ENCODE measurements at places on chromosomes 1 and 21.

GRCh38 chr1:26690157-26690556, 5.7 kb upstream of the ARID1A start:
- DNase-seq, result no peak

GRCh38 chr1:91653183-91653582, 152.5 kb downstream of the CDC7 start:
- no peak for DNase-seq

- no peak for DNase-seq
Measured at GRCh38 chr1:17729248-17729647, 25.9 kb upstream of the ACTL8 start.

GRCh38 chr21:14866859-14867765, 197.7 kb downstream of the NRIP1 start:
- DNase-seq, result no peak

DNA sequence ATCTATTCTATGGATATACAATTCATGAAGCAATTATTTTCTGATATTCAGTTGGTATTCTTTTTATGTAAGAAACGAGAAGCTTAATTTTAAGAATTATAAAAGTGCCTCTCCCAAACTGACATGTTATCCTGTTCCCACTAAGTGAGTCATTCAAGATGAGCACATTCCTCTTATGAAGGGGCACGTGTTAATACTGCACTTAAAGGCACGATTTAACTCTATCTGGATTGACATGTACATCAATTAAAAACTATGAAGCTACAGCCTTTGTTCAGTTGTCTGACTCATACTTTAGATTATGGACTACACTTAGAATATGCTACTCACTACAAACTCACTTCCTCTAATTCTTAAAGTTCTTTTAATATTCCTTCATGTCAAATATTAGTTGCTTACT, 111.6 kb downstream of the CYYR1 start:
- DNase-seq, result no peak

DNA sequence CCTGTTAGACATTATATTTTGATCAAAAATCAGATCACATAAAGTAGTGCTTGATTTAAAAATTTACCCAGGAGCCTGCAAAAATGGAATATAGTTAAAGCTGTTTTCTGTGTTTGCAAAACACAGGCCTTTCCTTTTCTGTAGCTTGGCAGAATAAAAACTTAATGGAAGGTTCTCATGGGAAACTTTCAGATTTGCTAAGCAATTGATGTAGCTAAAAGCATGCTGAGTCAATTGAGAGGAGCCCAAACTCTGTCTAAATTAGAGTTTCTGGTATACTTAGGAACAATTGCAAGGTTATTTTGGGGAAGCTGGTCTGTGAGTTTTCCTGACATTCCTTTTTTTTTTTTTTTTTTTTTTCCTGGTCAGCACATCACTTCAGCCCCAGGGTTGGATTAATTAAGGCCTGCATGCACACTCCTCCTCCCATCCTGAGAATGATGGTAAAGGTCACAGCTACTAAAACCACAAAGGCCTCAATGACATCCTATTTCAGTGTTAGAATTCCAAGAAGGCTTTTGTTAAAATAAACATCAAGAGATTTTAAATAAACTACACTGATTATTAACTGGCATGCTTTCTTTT, 608.7 kb downstream of the PLPP3 start:
- no peak for DNase-seq

- DNase-seq, result no peak
Measured at GRCh38 chr21:21955204-21955603, 957.0 kb downstream of the NCAM2 start.

DNA sequence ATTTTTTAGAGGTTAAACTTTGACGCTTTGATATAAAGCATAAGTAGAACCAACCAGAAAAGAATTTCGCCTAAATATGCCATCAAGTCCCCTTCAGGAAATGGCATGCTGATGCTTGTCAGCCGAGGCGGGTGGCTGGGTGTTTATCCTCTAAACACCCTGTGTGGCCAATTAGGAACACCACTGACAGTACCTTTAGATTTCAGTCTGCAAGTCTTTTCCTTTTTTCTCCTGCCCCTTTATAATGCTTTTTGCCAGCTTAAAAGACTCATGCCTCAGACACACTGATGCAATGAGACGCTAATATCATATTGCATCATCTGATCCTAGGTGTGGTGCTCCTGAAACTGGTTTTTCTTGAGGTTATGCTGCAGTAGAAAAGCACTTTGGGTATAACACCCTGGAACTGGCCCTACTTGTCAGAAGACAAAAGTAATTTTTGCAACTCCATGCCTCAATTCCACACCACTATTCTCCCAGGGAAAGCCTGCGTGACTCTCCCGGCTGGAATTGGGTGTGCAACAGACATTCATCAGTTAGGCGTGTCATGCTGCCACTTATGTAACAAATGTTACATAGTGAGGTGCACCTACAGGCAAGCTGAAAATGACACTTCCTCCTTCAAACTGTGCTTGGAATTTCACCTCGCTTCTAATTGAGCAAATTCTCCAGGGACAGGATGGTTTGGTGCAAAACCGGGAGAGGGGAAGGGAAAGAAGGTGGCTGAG, 2.0 kb upstream of the RCC2 start:
- DNase-seq, result no peak

DNA sequence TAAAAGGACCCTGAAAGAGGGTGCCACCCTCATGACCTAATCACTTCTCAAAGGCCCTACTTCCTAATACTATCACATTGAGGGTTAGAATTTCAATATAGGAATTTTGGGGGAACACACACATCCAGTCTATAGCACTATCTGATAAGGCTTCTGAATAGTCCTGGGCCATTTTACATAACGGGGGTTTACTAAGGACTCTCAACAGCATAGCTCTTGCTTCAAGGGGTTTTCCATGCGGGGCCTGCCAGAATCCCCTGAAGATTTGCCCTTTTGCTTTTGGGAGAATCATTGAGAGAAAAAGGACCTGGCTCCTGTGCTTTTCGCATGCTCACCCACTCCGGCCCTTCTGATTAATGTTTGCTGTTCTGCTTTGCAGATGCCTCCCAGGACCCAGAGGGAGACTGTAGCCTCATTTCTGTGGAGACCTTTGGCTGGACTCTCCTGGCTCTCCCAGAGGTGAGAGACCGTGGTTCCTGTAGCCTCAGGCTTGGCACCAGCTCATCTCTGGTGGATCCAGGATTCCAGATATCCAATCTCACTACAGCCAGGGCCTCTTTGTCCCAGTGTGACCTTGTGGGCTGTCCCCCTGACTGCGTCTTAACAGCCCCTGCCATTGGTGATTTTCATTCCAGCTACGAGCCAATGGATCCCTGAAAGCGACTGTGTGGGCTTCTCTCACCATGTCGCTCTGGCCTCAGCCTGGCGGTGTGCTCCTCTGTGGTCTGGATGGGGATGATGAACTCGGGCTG, 72.6 kb downstream of the DDR2 start:
- DNase-seq, result no peak

DNA sequence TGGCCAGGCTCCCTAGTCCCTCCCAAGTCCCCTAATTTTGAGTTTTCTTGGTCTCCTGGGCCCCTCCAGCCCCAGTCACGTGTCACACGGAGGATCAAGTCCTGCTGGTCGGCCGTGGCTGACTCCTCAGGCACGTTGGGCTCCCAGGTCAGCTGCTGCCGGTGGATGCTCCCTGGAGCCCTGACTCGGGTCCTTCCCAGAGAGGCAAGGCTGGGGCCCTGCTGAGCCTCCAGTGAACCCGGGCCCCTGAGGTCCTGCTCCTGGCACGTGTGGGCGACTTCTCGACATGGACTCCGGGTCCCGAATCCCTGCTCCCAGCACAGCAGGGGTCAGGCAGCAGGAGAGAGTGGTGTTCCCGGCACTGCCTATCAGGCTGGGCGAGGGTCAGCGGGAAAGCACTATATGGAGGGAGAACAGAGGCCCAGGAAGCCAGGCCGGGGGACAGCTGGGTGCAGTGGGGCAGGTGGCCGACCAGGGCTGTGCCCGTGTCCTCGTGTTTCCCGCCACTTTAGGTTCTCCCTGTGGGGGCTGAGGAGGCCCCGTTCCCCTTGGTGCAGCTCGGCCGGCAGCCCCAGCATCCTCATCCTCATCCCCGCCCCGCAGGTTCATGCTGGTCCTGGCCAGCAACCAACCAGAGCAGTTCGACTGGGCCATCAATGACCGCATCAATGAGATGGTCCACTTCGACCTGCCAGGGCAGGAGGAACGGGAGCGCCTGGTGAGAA, 13.2 kb downstream of the TMEM240 start:
- DNase-seq, result no peak

GRCh38 chr21:30233228-30234020, 17.5 kb upstream of the CLDN8 start:
- no peak for DNase-seq

DNA sequence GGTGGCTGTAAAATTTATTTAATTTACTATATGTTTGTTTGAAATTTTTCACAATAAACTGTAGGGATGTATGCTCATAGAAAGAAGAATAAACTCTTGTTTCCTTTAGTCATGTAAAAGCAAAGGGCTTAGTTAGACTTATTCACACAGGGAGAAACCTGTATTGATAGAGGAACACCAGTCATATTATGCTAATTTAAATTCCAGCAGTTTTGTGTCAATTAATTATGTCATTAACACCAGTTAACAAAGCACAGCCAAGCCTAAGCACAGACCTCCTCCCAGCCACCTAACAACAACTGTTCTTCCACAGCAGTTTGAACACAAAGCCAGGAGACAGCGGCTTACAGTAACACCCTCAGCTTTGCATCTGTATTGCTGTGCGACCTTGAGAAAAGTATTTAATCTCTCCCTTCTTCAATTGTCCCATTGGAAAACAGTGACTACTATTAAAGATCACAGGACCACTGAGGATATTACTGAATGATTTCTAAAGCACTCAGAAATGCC, 260.8 kb upstream of the RRP15 start:
- DNase-seq, result no peak

DNA sequence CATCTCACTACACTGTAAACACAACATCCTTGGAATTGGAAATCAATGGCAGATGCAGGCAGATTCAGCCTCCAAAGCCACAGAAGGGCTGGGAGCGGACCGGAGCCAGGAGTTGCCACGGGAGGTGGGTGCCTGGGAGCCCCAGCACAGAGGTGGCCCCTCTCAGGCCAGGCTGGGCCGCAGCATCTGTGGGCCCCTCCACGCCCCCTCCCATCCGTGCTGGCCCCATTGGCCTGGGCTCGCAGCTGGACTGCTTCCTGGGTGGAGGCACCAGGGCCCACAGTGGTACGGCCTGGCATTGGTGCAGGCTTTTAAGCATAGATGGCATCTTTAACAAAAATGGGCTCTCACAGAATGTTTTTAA, 64.2 kb downstream of the SLX9 start:
- peak; percentile 6 for DNase-seq

GRCh38 chr1:34009340-34009985, 145.6 kb downstream of the HMGB4 start:
- no peak for DNase-seq

DNA sequence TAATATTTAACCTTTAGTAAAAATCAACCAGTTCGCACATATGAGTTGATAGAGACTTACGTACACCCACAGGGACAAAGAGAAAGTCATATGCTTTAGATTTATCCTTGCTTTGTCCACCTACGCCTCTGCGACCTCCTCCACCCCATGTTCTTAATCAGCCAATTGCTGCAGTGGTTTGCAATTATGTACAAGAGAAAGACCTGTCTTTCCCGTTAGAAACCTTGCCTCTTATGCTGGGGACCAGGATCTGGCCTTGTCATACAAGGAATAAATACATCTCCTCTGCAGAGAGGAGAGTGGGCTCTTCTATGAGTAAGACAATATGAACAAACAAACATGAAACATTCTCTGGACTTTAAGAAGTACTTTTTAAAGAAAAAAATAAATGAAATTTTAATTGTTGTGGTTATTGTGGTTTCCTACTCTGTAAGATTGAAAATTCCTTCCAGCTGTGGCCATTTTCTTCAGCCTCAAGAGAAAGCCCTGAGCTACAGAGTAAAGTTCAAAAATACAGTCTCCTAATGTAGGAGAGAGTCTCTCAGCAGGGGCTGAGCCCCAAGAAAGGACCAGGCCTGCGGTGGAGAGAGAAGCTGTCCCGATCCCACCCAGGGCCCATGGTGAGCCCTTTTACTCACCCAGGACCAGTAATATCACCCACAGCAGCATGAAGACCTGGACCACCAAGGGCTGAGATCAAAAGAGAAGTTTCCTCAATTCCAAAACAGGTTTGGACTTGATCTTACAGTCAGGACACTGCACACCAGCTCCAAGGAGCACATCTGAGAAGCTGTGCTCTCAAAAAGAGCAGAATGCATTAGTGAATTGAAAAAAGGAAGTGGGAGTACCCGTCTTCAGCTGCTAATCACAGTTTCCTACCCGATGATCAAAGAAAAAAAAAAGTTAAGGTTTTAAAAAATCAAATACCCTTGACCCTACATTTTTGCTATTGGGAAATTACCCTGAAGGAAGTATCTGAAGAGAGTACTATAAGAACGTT, at the start of gene FCRL5:
Gene FCRL5, minus strand, starts transcription at position 822 of the 1,000 bp plus-strand sequence. Its CDS starts 153 bp downstream, at position 669.
- DNase-seq, result no peak

GRCh38 chr1:41291195-41291594, 49.1 kb upstream of the SCMH1 start:
- no peak for DNase-seq

GRCh38 chr21:40143822-40144525, 276.7 kb downstream of the PCP4 start:
- DNase-seq, result peak; percentile 20

DNA sequence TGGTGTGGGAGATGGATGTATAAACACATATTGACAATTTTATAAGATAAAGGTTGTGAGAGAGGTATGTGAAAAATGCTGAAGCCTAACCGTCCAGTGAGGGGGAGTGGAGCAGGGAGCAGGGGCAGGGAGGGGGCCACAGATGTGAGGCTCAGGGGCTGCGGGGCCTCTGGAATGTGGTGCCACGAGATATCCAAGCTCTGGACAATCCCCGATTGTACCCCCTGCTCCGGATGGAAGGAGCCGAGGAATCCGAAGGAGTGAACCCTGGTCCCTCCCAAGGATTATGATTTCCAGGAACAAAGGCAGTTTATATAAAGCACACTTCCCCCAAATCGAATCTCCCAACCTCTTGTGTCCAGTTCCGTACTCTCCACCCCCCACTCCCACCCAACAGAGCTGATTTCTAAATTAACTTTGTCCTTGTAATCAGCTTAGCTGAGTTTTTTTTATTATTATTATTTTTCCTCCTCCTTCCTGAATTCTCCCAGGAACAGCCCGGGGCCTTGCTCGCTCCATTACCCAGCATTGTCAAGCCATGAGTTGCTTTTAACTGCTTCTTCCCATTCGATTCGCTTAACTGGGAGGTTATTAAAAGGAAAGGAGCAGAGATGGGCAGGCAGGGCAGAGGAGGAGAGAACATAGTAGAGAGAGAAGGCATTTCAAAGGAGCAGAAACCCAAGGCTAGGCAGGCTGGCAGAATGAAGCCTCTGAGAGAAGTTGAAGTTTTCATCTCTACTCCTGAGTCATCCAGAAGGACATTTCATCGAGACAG, 9.4 kb downstream of the KIRREL1 start:
- no peak for DNase-seq

DNA sequence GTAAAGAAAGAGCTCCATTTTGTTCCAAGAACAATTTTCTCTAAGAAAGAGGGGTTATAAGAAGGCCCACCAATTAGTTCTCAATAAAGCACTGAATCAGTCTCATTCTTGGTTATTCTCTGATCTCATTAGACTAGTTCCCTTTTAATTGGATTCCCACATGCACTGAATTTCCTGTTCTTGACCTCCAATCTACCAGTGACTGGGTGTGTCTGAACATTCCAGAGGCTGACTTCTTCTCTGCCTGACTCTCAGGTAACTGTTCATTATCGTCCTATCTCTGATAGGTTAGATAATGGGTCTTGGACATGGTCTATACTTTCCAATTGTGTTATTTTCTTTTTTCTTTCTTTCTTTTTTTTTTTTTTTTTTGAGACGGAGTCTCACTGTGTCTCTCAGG, 22.7 kb downstream of the PTGS2 start:
- no peak for DNase-seq

Measured in uterus (tissue), 4 donors.